ENCODE measurements at places on chromosomes 5 and 9.
A peak's percentile ranks its signal among the peaks of the same experiment; 100 is the strongest.

- no peak for DNase-seq
Measured at GRCh38 chr5:153520952-153521351, 30.5 kb downstream of the GRIA1 start.

GRCh38 chr5:100520348-100520747, 14.8 kb upstream of the FAM174A start:
- no peak for DNase-seq

GRCh38 chr5:17203329-17204132, 13.9 kb upstream of the BASP1 start:
- no peak for DNase-seq

- no peak for DNase-seq
Measured at GRCh38 chr5:147504011-147504410, 5.9 kb downstream of the DPYSL3 start.

GRCh38 chr5:175895686-175896102, 24.3 kb downstream of the CPLX2 start:
- no peak for DNase-seq

DNA sequence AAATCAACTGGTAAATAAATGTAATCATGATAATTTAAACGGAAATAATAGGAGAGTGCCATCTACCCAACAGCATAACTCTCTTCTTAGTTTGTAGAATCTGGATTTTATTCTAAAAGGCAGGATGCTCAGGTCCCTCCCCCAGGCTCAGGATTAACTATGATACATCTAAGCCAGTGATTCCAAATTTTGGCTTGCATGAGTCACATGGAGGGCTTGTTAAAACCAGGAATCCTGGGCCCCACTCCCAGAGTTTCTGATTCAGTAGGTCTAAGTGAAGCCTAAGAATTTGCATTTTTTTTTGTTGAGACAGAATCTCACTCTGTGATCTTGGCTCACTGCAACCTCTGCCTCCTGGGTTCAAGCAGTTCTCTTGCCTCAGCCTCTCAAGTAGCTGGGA, 62.3 kb upstream of the ZFR start:
- DNase-seq = no peak

- DNase-seq = no peak
Measured at GRCh38 chr5:112733586-112733985, 4.1 kb upstream of the APC start.

DNA sequence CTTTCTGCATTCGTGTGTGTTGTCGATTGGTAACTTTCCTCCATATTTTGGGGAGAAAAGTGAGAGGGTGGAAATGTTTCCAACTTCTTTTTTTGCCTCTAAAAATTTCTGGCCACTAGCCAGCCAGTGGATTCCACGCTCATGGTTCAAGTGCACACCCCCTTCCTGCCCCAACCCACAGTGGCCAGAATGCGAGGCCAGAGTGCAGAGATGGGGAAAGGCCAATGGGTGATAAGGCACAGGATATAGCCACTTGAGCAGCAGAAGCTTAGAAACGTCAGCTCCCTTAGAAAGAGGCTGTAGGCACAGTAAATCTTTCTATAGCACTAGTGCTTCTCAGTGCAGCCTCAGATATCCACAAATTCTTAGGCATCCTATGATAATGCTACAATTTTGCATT, 75.8 kb upstream of the ADRB2 start:
- no peak for DNase-seq

DNA sequence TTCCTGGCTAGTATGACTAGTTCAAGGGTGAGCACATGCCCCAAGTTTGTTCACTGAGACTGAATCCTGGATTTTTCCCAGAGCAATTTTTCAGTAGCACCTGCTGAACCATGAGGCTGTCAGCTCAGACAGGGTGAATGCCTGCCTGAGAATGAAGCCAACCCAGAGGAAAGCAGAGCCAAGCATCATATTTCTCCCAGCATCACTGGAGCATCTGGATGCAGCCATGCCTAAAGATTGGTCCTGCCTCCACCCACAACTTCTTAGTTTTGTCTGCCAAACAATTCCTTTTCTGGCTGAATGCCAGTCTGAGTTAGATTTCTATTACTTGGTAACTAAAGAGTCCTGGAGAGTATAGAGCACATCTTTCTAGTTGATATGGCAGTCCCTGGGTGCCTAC, 343.6 kb downstream of the CSNK1G3 start:
- no peak for DNase-seq

- DNase-seq = no peak
Measured at GRCh38 chr9:123658792-123659191, 271.1 kb downstream of the DENND1A start.

DNA sequence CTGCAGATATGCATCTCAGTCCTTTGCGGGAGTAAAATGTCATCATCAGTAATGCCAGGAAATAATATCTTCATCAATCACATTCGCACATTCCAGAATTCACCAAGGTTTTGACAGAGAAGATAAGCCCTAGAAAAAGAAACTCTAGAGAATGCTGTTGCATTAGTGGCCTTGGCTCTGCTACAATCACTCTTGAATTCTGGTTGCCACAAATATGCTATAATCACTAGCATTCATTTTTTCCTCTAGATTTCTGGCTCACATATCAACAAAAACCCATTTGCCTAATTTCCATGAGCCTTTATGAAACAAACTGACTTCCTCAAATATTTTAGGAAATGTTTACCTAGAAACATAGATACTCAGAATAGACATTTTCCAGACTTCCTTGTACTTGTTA, 653.4 kb downstream of the ANXA1 start:
- DNase-seq = no peak

- DNase-seq = no peak
Measured at GRCh38 chr5:138489683-138490061, 24.4 kb downstream of the EGR1 start.

DNA sequence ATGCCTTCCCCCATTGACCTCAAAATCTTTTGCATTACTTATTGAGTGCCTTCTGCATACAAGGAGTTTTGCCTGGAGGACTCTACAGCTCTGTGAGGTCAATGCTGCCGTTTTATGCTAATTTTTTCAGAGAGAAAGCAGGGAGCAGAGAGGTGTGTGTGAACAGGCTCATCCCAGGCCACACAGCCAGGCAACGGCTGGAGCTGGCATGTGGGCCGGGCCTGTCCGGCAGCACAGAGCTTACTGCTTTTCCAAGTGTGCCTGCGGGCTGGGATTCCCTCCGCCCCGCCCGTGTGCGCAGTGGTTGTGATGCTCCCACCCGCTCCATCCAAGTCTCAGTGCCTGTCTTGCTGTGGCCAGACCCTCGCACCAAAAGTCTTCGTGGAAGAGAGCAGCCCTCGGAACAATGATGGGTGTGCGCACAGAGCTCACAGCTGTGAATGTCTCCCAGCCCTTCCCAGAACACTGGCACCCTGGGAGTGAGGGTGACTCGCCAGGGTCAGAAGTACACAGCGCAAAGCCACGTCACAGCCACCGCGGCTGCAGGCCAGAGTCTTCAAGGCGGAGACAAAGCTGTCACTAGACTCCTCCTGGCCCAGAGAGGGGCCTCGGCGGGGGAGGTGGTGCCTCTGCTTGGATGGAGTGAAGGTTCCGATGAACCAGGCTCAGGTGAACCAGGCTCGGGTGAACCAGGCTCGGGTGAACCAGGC, 82.8 kb downstream of the COL5A1 start:
- no peak for DNase-seq

- DNase-seq = no peak
Measured at GRCh38 chr9:125797930-125798329, 50.8 kb downstream of the PBX3 start.

- no peak for DNase-seq
Measured at GRCh38 chr5:90264689-90265544, 144.6 kb downstream of the CETN3 start.

- DNase-seq = no peak
Measured at GRCh38 chr5:64923151-64923685, 154.5 kb downstream of the CWC27 start.

- no peak for DNase-seq
Measured at GRCh38 chr5:172288465-172288864, 4.9 kb upstream of the UBTD2 start.

DNA sequence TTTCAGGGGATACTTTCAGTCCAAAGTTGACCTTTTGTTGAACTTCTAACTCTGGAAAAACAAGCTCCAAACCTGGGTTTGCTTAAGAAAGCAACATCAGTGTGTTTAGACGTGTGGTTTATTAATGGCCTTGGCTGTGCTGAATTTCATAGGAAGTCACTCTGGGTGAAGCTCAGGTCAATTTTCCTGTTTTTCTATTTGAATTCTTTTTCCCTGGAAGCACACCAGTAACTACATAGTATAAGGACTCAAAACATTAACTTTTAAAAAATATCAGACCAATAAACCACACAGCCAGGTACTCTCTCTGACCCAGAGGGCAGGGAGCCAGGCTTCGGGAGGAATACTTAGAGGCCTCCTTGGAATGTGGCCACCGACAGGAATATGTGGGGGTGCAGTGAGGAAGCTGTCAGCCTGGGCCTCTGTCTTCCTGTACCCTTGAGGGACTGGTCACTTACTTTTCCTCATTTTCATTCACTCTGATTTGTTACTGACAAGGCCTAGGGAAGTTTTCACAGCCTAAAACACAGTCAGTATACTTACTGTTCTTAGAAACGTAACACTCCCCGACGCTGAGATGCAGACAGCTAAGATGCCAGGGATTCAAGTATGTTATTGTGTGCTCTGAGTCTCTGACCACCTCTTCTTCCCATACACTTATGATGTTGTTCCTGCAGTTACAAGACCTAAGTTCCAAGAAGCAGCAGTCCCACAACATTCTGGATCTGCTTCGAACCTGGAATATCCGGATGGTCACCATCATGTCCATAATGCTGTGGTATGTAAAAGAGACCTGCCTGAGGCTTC, 18.9 kb downstream of the SLC22A5 start:
- DNase-seq = no peak

DNA sequence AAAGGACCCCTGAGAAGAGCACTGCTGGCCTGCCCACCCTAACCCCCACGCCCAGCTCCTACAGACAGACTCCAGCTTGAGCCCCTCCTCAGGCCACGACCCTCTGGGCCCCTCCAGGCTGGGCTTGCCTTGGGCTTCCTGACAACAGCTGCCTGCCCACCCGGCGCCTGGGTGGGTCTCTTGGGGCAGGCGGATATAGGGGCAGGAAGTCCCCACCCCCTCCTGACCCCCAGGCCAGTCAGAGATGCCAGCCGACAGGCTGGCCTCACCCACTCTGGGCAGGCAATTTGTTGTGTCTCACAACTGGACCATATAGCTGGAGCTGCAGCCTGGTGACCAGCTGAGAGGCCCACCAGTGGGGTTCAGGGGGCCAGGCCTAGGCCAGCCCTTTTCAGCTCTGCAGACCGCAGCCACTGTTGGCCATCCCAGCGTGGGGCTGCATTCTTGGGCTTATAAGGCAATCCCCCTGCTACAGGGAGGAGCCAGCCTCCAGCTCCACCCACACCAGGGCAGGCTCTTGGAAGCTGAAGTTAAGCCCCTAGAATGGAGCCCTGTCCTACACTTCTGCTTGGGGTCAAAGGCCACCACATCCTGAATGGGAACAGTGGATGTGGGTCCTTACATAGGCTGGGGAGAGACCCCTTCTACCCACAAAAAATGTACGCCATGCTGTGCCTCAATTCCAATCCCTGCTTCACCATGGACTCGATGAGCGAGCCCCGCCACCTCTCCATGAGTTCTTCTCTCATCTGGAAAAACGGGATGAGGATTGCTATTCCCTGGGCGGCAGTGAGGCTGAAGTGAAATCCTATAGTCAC, 2.0 kb downstream of the PDLIM7 start:
- DNase-seq = no peak

GRCh38 chr9:112848316-112849151, 42.1 kb downstream of the SLC46A2 start:
- no peak for DNase-seq

- no peak for DNase-seq
Measured at GRCh38 chr5:56693220-56693579, 122.1 kb upstream of the MAP3K1 start.

DNA sequence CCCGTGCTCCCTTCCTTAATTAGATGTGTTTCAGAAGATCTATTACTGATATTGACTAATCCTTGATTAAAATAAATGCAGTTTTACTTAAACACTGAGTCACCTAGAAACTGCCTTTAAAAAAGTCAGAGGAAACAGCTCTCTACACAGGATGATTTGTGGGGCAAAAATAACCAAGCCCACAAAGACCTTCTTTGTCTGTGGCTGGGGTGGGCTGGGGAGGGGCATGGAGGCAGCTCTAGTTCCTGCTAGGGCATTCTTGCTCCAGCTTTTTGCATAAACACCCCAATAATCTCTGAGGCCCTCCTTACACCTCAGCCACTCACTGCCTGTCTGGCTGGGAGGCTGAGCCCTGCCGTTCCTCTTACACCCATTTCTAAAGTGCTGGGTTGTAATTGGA, 227.6 kb upstream of the DAP start:
- DNase-seq = no peak

DNA sequence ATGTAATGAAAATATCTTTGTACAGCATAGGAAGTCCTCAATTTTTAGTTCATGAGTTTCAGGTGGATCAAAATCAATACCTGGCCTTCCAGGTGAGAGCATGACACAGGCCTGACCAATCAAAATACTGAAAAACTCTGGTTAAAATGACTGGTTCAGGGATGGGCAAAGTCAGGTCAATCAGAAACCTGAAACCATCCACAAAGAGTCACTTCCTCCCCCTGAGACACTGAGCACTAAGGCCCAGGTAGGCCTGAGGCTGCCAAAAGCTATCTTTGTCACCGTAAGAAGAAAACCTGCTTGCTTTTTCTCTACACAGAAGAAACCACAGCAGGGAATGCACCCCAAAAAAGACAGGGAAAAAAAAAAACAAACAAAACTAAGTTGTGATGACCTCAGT, 444.8 kb downstream of the TLR4 start:
- no peak for DNase-seq

DNA sequence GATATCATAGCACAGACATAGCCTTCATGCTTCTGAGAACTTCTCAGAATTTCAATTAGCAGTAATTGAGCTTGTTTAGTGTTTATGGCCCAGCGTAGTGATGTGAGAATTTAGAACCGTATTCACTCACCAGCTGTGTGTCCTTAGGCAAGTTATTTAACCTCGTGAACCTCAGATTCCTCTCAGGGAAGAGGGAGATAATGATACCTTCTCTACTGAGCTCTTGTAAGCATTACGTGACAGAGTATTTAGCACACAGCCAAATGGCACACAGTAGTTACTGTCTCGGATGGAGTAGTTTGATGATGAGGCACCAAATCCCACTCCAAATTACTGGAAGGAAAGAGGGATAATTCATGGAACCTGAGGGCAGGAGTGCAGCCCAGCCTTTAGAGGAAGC, 429.3 kb downstream of the CCDC171 start:
- no peak for DNase-seq

DNA sequence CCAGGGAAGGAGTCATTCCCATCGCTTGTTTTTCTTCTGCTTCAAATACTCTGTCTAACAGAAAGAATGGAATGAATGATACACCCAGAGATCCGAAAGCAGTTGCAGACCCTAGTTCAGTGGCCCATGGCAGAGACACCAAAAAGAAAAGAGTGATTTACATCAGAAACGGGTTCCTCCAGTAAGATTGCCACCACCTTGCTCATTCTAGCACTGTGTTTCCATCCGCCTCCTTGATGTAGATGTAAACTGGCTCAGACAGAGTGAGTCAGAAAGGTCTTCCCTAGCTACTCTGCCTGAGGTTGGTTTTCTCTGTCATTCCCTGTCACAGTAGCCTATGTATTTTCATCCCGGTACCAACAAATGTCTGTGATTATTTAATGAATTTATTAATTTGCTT, 15.9 kb upstream of the CLINT1 start:
- no peak for DNase-seq

GRCh38 chr5:132227485-132228240, at the start of gene P4HA2:
TSS of gene P4HA2 (minus strand) at chr5:132227853. CDS start at chr5:132218626, 9,227 bp downstream.
- peak; percentile 30 for DNase-seq

Data from cortex of kidney (tissue), 1 donor.